ENCODE measurements at places on chromosomes 1 and 21.

GRCh38 chr21:26377111-26377694 lies 195.9 kb downstream of the CYYR1 start:
- DNase-seq, result no peak

GRCh38 chr1:225461533-225462428 lies 33.9 kb upstream of the LBR start:
- no peak for DNase-seq

- DNase-seq, result no peak
These were observed 14.6 kb upstream of the PTAFR start for GRCh38 chr1:28190996-28191645.

DNA sequence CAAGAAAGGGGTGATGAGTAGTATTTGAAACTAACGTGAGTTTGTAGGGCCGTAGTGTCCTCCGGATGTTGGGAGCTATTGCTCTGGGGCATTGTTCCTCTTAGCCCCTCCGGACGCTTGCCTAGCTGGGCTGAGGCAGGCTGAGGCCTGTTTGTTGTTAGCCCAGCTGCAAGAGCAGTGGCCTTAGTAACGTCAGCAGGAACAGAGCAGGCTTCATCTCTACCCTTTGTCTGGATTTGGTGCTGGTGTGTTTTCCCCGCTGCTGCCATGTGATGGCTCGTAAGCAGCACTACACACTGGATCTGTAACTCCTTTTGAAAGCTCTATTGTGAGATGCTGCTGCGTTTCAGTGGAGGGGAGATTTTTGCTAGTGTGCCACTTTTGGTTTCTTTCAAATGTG lies 57.6 kb downstream of the DNM3 start:
- no peak for DNase-seq

- no peak for DNase-seq
These were observed 98.9 kb downstream of the CSMD2 start for GRCh38 chr1:34066166-34066565.

GRCh38 chr1:64969305-64970046 lies 3.1 kb upstream of the JAK1 start:
- DNase-seq, result no peak

GRCh38 chr1:156308078-156308477 lies 9.0 kb upstream of the VHLL start:
- DNase-seq, result no peak

DNA sequence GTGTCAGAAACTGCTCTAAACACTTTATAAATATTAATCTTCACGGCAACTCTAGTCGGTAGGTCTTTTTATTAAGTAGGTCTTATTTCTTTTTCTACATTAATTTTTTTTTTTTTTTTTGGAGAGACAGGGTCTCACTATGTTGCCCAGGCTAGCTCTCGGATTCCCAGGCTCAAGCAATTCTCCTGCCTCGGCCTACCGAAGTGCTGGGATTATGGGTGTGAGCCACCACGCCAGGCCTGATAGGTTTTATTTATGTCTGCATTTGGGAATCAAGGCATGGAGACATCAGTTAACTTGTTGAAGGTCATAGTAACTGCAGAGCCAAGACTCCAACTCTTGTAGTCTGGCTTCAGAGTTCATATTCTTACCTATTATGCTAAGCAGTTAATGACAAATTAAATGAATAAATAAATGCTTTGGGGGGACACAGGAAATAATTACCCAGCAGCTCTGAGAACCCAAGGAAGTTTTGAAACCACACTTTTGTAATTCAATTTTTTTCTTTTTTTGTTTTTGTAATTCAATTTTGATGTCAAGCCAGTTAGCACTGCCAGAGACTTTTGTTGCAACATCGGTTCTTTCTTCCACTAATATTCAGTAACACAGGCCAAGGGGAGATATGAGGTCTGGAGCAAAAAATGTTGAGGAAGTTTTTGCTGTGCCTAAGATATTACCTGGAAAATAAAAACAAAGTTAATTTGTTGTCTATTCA lies 9.4 kb upstream of the UAP1 start:
- no peak for DNase-seq

- DNase-seq, result no peak
These were observed 378.9 kb downstream of the HHAT start for GRCh38 chr1:210707300-210708240.

DNA sequence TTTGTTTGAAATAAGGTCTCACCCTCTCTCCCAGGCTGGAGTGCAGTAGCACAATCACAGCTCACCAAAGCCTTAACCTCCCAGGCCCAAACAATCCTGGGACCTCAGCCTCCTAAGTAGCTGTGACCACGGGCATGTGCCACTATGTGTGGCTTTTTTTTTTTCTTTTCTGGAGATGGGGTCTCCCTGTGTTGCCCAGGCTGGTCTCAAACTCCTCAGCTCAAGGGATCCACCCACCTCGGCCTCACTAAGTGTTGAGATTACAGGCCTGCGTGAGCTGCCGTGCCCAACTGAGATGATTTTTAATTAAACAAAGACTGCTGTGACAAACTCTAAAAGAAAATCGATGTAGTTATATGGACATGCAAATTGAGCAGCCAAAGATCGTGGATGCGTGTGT lies 768.4 kb upstream of the ADGRL2 start:
- no peak for DNase-seq

DNA sequence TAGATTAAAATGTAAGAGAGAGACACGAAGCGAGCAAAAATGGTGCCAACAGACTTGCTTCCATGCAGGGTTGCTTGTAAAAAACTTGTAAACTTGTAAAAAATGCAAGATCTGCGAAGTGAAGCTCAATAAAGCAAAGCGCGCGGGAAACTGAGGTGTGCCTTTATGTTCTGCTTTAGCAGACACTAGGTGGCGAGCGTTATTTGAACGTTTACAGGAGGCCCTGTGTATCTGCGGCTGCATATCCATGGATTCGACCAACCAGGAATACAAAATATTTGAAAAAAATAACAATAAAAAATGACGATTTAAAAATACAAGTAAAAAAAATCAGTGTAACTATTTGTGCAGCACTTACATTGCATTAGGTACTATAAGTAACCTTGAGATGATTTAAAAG lies 1.5 kb downstream of the UBE2G2 start:
- DNase-seq, result no peak

DNA sequence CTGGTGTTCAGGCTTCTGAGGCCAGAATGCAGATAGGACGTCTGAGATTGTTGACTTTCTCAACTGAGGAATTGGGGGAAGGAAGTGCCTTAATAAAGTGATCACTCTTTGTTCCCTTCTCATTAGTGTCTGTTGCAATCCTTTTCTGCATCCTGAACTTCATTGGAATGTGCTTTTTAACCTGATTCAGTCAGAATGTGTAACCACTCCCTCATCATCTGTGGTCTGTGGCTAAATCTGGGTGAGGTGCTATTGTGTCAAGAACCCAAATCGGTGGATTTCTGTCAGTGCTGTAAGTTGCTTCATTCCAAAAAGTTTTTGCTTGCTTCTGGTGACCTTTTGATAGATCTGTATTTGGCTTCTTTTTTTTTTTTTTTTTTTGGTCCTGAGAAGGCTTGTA lies 38.2 kb downstream of the ARID1A start:
- no peak for DNase-seq

DNA sequence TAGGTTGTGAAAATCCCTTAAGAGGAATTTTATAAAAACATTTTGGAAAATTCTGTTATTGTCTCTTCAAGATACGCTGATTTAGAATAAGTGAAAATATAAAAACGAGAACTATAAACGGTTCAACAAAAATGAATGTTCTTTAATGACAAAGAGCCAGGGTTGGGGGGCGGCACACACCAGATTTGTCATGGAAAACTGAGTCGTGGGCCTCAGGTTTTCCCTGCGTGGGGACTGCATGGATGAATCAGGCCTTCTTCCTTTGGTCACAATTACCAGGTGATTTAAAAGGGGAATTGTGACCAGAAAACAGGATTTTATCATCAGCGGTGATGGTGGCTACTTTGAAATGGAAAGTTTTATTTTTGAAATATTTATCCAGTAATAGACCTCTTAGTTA lies 8.6 kb downstream of the LHX4 start:
- no peak for DNase-seq

DNA sequence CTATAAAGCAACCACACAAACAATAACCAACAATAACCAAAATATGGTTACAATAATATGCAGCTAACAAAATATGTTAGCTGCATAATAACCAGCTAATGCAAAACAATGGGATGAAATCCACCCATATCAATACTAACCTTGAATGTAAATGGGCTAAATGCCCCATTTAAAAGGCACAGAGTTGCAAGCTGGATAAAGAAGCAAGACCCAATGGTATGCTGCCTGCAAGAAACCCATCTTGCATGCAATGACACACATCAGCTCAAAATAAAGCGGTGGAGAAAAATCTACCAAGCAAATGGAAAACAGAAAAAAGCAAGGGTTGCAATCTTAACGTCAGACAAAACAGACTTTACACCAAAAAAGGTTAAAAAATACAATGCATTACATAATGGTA lies 316.5 kb upstream of the NR5A2 start:
- DNase-seq, result no peak

GRCh38 chr21:29826386-29826785 lies 113.4 kb downstream of the GRIK1 start:
- DNase-seq, result no peak

DNA sequence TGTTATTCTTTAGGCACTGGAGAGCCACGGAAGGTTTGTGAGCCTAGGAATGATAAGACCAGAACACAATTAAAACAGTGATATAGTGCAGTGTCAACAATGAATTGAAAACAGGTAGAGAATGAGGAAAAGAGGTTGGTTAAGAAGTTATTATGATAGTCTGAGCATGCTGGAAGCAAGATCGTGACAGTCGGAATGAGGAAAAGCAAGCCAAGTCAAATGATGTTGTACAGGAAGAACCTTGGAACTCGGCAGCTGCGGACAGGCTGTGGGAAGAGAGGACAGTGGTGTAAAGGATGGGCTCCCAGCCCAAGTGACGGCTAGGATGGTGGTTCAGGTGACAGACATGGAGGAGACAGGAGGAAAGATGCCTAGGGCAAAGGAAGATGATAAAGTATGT lies 25.6 kb downstream of the MTARC1 start:
- DNase-seq, result no peak

DNA sequence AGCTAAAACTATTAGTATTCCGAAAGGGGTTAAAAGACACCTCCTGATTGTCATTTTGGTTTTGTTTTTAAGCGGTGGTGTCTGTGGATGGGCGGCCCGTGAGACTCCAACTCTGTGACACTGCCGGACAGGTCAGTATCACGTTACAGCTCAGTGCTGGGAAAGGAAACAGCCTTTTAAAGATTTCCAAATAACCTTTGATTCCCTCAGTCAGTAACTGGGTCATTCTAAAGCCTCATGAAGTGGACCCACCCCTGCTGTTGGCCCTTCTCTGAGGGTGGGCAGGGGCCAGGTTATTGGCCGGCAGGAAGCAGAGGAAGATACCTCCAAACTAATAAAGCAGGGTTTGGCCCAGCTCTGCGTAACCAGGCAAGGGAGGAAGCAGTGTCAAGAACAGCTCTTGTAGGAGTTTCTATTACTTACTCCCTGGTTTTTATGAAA lies 2.3 kb downstream of the RHOU start:
- no peak for DNase-seq

DNA sequence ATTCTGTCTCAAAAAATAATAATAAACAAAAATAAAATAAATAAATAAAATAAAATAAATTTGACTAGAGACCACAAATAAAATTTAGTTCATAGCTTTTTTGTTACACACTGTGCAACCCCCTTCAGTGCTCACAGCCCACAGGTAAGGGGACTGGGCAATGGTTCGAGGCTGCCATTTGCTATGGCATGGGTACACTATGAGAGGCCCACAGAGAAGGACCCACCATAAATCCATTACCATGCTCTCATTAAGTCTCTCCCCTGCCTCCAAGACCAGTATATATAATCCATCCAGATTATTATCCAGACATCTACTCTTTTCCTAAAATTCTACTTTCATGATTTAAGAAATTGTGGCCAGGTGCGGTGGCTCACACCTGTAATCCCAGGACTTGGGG lies 8.7 kb upstream of the RIT1 start:
- no peak for DNase-seq

GRCh38 chr1:39761557-39762260 lies 9.4 kb downstream of the OXCT2 start:
- no peak for DNase-seq

GRCh38 chr1:165281207-165281901 lies 75.2 kb downstream of the LMX1A start:
- DNase-seq, result no peak

DNA sequence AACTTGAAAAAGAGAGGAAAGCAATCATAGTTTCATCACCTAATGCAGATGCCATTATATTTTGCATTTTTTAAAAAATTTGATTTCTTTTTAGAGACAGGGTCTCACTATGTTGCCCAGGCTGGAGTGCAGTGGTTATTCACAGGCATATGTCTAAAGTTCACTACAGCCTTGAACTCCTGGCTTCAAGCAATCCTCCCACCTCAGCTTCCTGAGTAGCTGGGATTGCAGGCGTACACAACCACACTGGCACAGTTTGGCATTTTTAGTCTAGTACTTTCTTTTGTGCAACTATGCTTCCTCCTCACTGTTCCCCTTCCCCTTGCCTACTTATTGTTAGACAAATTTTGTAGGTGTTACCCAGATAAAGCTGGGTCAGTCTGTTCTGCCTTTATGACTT lies 18.0 kb downstream of the RHOU start:
- no peak for DNase-seq

DNA sequence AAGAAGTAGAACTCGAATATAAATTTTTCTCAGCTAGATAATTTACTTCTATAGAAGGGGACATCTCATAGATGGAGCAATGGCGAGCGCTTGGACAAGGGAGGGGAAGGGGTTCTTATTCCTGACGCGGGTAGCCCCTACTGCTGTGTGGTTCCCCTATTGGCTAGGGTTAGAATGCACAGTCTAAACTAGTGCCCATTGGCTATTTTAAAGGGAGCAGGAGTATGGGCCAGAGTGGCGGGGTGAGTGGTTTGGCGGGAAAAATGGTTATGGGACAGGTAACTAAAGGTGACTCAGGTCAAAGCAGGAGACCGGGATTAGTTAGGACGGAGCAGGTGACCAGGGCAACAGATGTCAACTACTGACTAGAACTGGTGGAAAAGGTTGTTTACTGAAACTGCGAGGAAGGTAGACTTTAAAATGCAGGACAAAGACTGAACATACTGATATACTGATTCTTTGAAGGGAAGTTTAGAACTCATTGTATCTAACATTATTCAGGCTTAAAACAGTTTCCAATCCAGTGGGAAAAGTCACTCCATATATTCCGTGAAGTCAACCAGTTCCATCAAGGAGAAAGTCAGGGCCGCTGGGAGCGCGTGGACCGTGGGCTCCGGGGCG lies 940 bp upstream of the ATAD3A start:
- no peak for DNase-seq

GRCh38 chr1:197915260-197915861 lies 1.8 kb upstream of the LHX9 start:
- no peak for DNase-seq

DNA sequence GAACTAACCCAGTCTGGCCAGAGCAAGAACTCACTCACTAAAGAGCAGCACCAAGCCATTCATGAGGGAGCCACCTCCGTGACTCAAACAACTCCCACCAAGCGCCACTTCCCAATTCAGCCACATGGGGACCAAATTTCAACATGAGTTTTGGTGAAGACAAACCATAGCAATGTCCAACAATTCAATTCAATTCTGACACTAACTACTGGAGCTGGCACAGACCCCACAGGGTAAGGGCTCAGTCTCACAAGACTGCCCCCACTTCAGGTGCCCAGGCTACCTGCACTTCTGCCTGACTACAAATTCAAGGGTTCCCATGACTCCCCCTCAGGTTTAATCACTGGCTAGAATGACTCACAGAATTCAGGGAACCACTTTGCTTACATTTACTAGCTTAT lies 48.8 kb upstream of the RAP1A start:
- DNase-seq, result no peak

GRCh38 chr1:188372821-188373220 lies 1544.1 kb downstream of the PLA2G4A start:
- DNase-seq, result no peak
